ENCODE measurements at places on chromosomes 4 and X.

- DNase-seq: peak; percentile 11
These were observed 60.2 kb upstream of the PGAM4 start for GRCh38 chrX:78029663-78030062.

DNA sequence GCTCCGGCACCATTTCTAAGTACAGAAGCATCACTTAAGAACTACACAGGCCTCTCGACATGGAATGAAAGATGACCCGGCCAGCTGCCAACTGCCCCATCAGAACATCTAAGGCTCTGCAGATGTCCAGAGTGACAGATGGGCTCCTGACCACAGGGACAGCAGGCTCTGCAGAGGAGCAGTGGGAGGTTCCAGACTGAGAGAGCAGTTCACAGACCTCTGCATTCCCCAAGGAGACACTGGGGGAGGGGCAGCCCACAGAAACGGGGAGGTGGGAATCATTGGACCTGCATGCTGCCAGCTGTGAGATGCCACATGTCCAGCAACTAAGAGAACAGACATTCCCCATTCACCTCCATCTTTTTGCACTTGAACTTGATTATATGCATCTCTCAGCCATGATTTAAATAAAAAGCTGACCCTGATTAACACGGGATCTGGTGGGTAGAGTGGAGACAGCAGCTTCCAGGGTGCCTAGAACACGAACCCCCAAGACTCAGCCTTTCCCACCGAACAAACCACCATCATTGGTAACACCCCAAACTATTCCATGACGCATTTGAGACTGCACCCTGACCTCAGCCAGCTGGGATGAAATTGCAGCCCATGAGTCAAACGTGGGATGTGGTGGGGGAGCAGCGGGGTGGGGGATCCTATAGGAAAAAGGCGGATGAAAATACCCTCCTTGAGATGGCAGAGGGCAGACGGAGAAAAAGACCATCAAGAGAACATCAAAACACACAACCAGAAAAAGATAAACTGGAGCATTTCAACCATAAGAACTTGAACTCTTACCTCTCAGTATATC, 47.2 kb downstream of the AFAP1 start:
- no peak for DNase-seq

DNA sequence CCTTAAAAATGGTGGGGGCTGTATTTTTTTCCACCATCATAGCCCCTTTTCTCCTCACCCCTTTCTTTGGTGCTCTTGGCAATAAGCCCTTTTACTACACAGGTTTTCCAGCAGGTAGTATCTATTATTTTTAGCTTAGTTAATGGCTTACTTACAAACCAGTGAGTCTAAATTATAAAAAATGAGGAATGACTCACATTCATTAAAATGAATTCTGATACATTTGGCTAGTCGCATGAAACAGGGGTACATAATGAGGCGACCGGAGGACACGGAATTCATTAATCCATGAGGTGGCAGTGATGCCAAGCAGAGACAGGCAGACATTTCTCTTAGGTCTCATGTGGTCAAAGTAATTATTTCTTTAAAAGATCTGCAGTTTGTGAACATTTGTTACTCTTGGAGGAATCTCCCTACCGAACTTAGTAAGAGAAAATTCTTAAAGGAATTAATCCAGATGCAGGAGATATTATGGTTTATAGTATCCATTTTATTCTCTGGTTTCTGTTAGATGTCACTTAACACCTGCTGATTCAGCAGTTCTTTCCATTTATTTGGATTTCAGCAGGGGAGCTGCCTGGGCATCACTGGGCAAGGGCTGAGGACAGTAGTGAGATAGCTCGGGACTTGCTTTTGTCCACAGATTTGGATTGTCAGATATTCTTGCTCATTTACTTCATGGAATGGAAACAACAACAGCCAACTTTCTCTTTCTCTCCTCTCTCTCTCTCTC, 575.0 kb upstream of the NR3C2 start:
- DNase-seq: no peak

GRCh38 chrX:154481911-154482601, 3.0 kb upstream of the LAGE3 start:
- no peak for DNase-seq

- DNase-seq: no peak
These were observed 111.6 kb downstream of the MAGEE2 start for GRCh38 chrX:75673468-75673867.

GRCh38 chr4:17613761-17614415, 553 bp upstream of the MED28 start:
- DNase-seq: peak; percentile 68

GRCh38 chr4:106238820-106239420, 77.1 kb downstream of the TBCK start:
- DNase-seq: peak; percentile 18

DNA sequence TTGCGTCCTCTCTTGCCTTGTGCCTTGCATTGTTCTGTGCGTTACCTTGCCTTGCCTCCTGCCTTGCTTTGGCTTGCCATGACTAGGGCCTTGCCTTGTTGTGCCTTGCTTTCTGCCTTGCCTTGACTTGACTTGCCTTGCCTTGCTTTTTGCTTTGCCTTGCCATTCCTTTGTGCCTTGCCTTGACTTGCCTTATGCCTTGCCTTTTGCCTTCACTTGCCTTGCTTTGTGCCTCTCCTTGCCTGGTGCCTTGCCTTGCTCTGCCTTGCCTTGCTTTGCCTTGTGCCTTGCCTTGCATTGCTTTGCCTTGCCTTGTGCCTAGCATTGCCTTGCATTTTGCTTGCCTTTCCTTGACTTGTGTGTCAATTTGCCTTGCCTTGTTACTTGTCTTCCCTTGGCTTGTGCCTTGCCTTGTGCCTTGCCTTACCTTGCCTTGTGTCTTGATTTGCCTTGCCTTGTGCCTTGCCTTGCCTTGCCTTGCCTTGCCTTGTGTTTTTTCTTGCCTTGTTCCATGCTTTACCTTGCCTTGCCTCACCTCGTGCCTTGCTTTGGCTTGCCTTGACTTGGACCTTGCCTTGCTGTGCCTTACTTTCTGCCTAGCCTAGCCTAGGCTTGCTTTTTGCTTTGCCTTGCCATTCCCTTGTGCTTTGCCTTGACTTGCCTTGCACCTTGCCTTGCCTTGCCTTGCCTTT, 95.8 kb downstream of the TAB3 start:
- DNase-seq: no peak

DNA sequence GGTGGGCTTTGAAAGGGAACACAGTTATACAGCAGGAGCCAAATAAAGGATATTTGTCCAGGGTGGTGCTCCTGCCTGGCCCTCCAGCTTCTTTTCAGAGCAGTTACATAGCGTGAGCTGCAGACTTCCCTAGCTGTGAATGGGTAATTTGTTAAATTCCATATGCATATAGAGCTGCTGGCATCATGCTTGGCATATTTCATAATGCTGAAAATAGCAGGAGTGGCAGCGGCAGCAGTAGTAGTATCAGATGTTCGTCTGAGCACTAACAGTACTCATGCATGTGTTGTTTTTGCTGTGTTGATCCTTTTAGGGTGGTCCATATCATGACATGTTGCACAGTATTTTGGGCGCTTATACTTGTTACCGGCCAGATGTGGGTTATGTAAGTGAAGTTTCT, 33.6 kb upstream of the TADA2B start:
- DNase-seq: no peak

DNA sequence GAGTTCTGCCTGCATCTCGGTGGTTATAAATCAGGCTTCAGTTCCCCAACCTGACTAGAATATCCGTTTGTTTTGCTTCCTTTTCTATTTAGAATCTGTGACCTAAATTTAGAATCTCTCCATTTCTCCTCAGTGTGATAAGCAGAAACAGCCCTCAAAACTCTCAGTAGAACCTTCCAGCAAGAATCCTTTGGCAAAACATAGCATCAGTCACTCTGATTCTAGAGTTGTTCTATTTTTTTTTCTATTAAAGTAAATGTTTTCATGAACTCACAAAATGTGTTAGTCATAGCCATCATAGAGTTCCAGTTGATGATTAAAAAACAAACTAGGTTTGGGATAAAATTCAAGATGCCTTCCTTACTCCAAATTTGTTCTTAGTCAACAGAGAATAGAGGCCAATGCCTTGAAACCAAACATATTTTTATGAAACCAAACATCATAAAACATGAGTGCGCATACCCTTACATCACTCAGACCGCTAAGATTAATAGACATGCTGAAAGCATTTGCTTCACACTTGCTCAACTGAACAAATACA, 13.2 kb upstream of the C1QTNF7 start:
- DNase-seq: no peak

DNA sequence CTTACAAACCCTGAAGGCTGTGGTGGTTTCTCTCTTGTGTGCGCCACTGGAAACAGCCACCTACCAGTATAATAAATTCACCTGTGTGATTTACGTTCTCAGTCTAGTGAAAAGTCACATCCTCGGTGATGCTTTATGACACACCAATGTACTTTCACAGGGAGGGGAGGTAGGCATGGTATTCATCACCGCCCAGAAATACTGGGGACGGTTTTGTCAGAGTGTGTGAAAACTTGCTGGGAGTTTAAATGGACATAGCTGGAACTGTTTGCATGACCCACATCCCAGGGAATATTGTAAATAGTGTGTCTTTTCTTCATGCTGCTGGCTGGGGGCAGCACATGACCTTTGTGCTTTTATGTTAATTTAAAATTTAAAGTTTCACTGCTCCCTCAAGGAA, 421.8 kb downstream of the MAPK10 start:
- DNase-seq: no peak

GRCh38 chr4:137641544-137641943, 109.2 kb upstream of the PCDH18 start:
- DNase-seq: no peak

- DNase-seq: no peak
These were observed 671.9 kb downstream of the TRIML1 start for GRCh38 chr4:188811121-188811520.

DNA sequence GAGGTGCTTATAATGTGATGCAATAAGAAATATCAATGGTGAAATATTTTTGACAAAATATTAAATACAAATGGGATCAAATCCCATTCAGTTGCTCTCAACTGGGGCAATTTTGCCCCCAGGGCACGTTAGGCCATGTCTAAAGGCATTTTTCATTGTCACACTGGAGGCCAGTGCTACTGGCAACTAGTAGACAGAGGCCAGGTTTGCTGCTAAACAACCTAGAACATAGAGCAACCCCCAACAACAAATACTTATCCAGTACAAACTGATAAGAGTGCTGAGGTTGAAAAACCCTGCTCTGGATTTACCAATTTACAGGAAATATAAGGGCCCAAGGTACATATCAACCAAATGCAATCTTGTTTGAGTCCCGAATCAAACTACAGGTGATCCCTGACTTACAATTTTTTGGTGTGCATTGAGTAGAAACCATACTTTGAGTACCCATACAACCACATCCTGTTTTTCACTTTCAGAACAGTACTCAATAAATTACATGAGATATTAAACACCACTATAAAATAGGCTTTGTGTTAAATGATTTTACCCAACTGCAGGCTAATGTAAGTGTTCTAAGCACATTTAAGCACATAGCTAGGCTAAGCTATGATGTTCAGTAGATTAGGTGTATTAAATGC, 237.5 kb downstream of the HNRNPD start:
- no peak for DNase-seq

GRCh38 chr4:10074767-10075105, 41.9 kb downstream of the WDR1 start:
- DNase-seq: peak; percentile 21

DNA sequence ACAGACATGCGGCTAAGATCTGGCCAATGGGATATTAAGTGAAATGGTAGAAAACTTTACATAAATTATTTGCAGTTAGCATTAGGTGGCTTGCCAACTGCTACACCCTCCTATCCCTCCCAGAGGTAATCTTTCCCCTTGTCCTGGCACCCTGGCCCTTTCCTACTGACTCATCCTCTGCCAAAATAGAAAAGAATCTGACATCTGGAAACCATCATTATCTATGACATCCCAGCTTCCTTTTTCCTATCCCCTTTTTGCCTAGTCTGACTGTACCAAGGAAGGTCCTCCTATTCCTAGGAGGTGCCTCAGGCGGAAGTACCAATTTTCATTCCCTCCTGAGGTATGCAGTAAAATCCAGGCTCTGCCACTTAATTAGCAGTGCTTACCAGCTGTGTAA, 163.6 kb upstream of the KLF3 start:
- DNase-seq: no peak

DNA sequence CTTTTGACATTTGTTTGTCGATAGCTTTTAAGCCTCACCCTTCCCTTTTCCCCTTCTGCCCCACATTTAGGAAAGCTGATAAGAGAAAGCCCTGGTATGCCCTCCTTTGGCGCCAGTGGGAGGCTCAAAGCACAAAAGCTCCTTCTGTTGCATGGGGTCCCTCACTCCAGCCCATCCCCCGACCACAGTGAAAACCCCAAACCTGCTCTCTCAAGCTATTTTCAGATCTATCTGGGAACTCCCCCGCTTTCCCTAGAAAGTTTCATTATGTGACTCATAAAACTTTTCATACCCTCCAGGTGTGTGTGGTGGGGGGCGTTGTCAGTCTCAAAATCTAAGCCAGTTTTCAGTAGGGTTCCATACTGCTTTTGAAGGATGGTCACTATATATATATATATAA, 259.0 kb upstream of the PCDH7 start:
- DNase-seq: no peak

GRCh38 chrX:50697691-50698090, 116.3 kb downstream of the SHROOM4 start:
- DNase-seq: no peak

DNA sequence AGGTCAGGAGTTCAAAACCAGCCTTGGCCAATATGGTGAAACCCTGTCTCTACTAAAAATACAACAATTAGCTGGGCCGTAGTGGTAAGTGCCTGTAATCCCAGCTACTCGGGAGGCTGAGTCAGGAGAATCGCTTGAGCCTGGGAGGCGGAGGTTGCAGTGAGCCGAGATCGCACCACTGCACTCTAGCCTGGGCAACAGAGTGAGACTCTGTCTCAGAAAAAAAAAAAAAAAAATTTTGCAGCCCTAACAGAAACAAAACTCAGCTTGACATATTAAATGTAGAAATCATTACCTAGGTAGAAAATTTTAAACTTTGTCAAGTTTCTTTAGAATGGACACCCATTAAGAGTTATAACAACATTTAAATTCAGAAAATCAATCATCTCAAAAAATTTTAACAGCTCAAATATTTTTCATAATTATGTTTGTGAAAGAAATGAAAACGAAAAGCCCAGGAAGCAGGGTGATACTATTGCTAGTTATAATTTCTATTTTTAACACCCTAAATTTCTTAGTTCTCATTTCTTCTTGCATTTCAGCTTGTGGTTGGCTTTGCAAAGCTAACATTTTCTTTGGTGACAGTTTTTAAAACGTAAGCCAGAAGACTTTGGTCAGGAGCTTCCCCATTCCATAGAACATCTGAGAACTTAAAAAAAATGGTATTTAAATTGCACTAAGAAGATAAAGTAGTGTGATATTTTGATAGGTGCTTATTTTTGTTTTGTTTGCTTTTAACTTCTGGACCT, 33.3 kb upstream of the RBBP7 start:
- peak; percentile 20 for DNase-seq

GRCh38 chr4:25050370-25051078, 19.8 kb upstream of the LGI2 start:
- no peak for DNase-seq

DNA sequence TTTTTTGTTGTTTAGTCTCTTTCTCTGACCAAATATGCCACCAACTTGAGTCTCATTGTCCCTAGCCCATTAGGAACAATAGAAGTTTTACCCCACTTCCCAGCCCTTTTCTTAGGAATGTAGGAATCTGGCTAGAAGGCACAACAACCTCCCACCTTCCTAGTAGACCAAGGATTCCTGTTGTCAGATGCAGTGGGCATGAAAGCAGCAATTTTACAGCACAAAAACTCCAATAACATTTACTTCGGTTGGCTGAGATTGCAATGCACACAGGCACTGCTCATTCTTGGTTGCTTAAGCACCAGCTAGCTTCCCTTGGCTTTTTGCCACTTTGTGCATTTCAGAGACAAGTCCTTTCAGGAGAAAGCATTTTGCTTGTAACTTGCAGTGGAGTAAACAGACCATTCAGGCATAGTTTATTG, 312.8 kb downstream of the TENM3 start:
- DNase-seq: no peak

- DNase-seq: peak; percentile 59
These were observed 139.2 kb downstream of the NWD2 start for GRCh38 chr4:37383579-37384229.
